ENCODE measurements at places on chromosomes 6 and 20.

DNA sequence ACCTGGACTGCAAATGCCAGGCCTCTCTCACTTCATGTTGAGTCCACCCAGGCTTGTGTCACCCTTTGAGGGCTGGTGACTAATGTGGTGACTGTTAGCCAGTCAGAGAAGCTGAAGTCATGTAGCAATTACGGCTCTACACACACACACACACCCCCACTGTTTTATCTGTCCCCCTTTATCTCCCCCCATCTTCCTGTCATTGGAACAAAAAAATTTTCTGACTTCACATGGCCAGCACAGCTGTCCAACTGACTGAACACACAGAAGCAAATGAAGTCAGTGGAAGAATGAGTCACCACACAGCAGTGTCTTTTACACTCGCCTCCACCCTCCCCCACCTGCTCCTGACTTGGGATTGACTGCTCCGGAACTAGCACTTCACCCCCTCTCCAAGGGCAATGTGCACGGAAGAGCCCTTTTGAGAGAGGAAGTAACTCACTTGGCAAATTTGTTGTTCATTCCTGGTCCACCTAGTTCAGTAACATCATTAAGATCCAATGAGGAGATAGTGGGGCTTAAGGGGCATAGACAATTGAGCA is 198.0 kb downstream of the RNF144B start:
- peak; percentile 24 for DNase-seq

DNA sequence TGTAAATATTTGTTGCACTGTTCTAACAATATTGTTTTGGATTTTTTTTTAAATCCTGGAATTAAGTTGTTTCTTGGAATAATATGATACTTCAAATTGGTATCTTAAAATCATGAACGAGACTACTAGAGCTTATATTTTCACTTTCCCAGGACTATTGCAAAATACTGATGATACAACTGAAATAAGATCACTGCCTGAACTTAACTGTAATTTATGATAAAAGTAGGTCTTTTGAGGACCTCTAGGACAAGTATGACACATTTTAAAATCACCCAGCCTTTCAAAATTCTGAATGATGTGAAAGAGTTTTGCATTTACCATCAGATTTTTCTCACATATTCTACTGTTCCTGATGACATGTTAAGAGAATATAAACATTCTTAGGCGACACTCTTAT is 8.6 kb upstream of the UBE2J1 start:
- DNase-seq = no peak

- no peak for DNase-seq
These were observed 158.7 kb upstream of the RSPO3 start for GRCh38 chr6:126959765-126960164.

DNA sequence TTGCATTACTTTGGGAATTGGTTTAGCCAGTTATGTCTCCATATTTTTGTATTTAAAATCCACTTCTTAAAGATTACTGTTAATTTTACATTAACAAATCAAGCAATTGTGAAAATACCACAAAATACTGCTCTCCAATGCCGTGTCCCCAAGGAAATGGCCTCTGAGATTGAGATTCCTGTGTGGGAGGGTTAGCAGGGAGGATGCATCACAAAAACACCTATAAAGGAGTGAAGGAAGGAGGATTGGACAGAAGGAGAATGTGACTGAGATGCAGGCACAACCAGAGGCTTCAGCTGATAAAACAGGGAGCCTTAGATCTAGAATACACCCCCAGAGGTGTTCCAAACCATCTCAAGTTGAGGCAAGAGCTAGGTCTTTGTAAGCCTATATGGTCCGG is 34.2 kb upstream of the NKAIN2 start:
- no peak for DNase-seq

DNA sequence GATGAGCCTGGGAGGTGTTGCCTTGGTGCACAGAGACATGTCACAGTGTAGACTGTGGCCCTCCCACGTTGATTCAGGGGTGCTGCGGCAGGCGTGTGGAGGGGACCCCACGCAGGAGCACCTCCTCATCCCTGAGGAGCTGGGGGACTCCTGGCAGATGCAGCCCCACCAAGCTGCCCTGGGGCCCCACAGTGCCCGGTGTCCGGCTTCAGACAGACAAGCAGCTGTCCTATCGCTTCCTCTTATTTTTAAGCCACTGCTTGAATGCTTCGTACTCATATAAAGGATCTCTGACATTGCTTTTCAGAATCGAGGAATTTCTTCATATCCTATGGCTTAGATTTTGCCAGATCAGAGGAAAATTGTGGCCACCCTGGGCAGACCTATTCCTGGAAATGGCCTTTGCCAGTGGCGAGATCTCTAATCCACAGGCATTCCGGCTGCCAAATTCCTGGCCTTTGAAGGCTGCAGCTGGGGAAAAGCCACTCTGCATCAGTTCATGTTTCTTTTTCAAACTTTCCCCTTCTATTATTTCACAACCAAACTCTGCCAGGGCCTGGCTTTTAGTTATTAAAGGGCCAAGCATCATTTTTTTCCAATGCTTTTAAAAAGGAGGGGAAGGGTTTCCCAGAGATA is 337.0 kb downstream of the THBS2 start:
- DNase-seq = no peak

DNA sequence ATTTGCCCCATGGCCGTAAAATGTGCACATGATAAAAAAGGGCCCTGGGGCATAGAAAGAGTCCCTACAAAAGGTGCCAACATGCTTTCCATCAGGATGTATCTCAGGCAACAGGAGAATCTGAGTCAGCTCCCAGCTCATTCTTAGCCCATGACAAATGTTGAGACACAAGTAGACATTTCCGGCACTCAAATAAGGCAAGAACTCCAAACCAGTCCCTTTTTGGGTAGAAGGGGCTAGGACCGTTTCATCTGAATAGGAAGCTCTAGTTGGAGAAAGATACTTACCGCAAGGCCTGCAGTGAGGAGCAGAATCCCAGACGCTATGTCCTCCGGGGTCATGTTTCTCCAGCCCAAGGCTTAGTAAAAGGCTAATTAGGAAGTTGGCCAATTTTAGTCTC is 261.0 kb upstream of the RIN2 start:
- DNase-seq = no peak

DNA sequence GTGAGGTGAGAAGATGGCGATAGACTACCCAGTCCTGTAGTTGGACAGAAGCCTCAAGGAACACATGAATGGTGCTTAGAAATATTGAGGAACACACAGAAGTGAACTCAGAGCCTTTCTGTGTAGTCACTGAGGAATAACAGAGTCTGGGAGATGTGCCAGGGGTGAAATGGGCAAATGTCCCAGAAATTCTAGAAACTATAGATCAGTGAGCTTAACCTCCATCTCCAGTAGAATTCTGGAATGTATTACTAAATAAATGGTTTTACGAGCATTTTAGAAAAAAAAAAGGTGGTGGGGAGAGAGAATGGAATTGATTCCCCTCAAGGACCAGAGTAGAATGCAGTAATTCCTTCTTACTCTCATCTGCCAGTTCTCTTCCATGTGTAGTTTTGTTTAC is 380.0 kb downstream of the LMBRD1 start:
- no peak for DNase-seq

DNA sequence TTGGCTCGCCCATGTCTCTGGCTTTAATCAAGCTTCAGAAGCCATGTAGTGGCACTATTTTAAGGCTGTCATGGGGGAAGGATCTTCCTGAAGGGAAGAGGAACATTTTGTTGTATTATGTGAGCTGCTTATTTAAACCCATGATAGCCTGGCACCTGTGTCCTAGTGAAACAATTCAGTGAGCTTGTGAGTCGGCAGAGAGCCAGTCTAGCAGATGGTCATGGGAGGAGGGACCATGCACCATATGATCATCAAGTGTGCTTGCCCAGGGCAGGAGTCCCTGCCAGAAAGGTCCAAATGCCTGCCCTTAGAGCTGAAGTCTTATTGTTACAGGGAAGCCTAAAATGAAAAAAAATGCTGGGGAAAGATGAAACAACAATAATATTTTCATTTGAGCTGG is 132.9 kb downstream of the PRDM13 start:
- DNase-seq = no peak
